ENCODE measurements at places on chromosomes 2 and 18. TPM values are rescaled to one million over a fixed set of nuclear protein-coding genes. Genes with fewer than 3 reads are reported as not detected.

Gene PELI1
- total RNA-seq = 9.1 TPM

DNA sequence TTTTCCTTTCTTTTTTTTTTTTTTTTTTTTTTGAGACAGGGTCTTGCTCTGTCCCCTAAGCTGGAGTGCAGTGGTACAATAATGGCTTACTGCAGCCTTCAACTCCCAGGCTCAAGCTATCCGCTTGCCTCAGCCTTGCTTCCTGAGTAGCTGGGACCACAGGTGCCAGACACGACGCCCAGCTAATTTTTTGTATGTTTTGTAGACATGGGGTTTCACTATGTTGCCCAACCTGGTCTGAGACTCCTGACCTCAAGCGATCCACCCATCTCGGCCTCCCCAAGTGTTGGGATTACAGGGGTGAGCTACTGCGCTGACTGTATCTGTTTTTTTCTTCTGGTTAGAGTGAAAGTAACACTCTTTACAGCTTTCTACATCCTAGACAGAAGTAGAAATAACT lies 240.3 kb upstream of the FBXO11 start:
- DNase-seq = no peak

- no peak for DNase-seq
Observed at GRCh38 chr18:8515142-8515865, 93.9 kb upstream of the RAB12 start.

Gene APCDD1
- total RNA-seq = 27.0 TPM

Gene PHOSPHO2
- total RNA-seq = 3.3 TPM

- no peak for DNase-seq
Observed at GRCh38 chr2:151277067-151277466, 12.4 kb downstream of the NMI start.

Gene SEH1L
- total RNA-seq = 17.3 TPM

Data from Right ventricle myocardium superior (tissue), 1 donor.